ENCODE measurements at places on chromosomes 6 and 20. TPM values are rescaled to one million over a fixed set of nuclear protein-coding genes. Genes with fewer than 3 reads are reported as not detected.
A peak's percentile ranks its signal among the peaks of the same experiment; 100 is the strongest.

GRCh38 chr20:46158476-46158987 lies 40.4 kb downstream of the CD40 start:
- no peak for DNase-seq

DNA sequence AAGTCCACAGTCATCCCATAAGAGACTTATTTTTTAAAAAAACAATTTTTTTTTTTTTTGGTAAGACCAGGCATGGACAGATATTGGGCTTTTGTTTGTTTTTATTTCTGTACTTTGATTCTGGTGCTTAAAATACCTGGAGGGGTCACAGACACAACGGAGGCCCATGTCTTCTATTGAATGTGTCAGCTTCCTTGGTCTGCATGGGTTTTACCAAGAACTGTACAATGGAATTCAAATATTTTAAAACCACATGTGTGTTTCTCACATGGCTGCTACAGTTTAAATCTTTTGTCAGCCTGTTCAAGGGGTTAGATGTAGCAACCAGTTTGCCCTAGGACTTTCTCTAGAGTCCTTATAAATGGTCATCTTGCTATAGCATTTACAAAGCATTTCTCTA lies 139.8 kb downstream of the SOX4 start:
- no peak for DNase-seq

DNA sequence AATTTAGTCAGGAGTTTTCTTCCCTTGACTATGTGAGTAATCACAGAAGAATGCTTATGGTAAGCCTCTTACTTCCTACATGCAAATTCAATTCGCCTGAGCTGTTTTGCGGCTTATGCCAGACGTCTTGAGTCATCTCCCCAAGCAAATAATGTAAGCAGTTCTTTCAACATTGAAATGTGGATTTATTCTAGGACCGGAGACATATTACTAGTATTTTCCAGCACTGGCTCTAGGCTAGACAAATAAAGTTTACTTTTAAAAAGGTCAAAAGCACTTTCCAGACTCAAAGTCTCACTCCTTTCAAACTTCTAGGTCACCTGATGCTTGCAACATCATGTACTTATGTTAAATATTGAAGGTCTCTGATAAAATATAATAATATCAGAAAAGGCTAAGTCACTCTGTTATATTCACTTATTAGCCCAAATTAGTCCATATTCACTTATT lies 38.1 kb upstream of the NOX3 start:
- peak; percentile 20 for DNase-seq

GRCh38 chr20:48153523-48153922 lies 368.2 kb upstream of the SULF2 start:
- DNase-seq: peak; percentile 27

Gene PTCHD4
- total RNA-seq: not detected

DNA sequence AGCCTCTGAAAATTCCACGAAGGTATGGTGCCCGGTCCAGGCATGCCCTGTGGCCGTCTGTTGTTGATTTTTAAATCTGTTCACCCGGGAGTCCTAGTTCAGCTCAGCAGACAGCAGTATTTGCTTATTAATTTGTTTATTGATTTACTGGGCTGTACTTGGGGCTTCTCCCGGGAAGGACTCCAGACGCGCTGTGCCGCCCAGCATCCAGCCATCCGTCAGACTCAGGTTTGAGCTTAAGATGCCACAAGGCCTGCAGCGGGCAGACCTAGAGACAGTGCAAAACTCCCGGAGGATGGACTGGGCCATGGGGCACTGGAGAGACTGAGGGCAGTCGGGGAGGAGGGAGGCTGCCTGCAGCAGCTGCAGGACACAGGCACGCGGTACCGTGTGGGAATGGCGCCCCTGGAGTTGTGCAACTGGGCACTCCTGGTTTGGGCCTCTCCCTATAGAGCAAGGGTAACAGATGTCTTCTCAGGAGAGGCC lies 17.3 kb upstream of the CCDC167 start:
- no peak for DNase-seq

Gene ALDH8A1
- total RNA-seq: not detected

- DNase-seq: no peak
Observed at GRCh38 chr6:53612651-53613050, 52.9 kb downstream of the KLHL31 start.
